Smooth muscle cell of the brain vasculature (primary cell): ENCODE measurements at places on chromosomes 1 and 21.

DNA sequence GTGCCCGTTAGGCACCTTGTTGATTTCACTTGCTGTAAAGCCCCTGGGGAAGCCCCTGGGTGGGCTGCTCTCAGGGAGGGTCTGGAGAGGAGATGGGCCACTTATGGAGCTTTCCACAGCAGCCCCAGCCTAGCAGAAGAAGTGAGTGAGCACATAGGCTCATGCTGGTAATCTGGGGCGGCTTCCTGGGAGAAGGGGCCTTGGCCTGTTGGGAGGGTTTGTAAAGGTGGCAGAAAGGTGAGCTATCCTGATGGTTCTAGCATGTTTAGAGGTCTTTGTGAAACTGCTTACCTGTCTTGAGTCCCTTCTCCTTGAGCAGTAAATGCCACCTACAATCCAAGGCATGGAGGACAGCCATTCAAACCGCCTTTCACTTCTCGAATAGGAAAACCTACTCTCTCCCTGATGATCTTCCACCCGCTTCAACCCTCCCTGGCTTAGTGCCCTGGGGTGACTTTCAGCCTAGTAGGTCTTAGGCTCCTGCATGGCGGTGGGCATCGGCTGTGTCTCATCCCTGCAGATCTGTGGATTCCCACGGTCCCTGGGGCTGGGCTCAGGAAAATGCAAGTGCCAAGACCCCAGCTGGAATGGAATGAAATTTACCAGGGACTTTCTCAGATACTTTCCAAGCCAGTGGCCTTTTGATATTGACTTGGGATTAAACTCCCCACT lies 87.6 kb upstream of the SELENON start:
- no peak for DNase-seq

GRCh38 chr21:44886113-44887075 lies 12.9 kb upstream of the PTTG1IP start:
- no peak for DNase-seq

DNA sequence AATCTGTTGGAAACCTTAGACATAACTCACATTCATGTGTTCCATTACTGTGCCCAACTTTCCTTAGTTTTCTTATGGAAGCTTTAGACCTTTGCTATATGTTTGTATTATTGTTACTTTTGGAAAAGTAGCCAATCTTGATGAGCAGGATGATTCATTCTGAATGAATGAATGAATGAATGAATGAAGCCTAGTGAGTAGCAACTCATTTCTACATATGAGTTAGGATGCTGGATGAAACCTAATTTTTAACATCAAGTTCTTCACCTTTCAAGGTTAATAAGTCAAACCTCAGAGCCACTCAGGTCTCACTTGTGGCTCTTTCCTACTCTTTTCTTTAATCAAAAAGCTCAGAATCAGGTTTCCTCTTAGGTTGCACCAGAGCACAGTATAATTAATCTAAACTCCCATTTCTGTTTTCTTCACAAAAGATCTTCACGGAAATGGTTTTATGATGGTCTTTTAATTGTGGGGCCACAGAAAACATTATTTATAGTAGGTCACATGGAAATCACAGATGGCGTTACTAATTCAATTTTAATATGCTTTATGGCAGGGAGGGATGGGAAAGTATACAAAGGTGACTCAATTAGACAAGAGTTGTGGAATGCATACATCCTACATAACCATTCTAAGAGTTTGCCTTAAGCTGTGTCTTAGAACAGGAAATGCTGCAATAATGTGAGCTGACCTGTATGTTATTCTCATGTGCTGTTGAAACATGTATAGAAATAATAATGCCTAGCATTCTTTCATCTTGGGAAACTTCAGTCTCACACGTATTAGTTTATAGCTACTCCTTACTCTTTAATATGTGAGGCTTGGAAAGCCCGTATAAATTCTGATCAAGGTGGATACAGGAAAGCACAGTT lies 4.5 kb upstream of the DDX59 start:
- DNase-seq: no peak

GRCh38 chr1:153531638-153532037 lies 4.2 kb downstream of the S100A6 start:
- DNase-seq: no peak

DNA sequence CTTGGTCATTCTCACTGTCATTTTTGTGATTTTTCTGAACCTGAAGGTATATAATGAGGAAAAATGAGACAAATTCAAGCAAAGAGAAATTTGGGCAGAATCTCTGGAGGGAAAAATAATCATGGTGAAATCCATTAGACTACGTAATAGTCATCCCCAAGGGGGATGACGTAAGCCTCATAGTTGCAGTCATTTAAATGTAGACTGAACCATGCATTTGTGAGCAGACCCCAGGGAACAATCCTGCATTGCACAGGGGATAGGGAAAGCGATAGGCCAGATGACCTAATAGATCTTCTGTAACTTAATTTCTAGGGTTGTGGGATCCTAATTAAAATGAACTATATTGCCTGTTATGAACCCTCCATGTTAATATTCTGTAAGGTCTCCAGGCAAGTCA lies 167.4 kb upstream of the C1orf21 start:
- no peak for DNase-seq

DNA sequence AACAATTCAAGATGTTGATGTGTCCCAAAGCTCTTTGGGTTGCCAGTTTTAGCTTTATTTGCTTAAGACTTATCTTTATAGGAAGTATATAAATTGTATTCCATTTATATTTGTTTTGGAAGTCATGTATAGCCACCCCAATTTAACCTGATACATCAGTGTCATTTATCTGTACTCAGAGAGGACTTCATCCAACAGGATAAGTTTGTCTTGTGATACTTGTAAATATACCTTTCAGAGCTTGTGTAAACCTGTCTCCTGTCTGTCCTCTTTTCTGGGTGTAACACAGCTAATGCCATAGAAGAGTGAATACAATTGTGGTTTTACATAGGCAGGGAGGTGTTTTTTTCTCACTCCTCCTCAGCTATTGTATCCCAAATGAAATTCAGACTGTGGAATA lies 10.4 kb downstream of the PTGFR start:
- no peak for DNase-seq

GRCh38 chr1:33188572-33189275 lies 6.9 kb upstream of the TRIM62 start:
- no peak for DNase-seq

- DNase-seq: no peak
These were observed at the start of gene MAP1LC3C for GRCh38 chr1:241999026-241999425. TSS of gene MAP1LC3C (minus strand) at chr1:241999098. CDS start at chr1:241999008, 90 bp downstream.

GRCh38 chr1:230362949-230363348 lies 63.2 kb downstream of the PGBD5 start:
- no peak for DNase-seq

- DNase-seq: no peak
These were observed 87.0 kb upstream of the RUNX1 start for GRCh38 chr21:35136106-35136505.
